ENCODE measurements at places on chromosomes 5 and 9.

- no peak for DNase-seq
Measured at GRCh38 chr9:83342731-83343130, 195.5 kb downstream of the FRMD3 start.

DNA sequence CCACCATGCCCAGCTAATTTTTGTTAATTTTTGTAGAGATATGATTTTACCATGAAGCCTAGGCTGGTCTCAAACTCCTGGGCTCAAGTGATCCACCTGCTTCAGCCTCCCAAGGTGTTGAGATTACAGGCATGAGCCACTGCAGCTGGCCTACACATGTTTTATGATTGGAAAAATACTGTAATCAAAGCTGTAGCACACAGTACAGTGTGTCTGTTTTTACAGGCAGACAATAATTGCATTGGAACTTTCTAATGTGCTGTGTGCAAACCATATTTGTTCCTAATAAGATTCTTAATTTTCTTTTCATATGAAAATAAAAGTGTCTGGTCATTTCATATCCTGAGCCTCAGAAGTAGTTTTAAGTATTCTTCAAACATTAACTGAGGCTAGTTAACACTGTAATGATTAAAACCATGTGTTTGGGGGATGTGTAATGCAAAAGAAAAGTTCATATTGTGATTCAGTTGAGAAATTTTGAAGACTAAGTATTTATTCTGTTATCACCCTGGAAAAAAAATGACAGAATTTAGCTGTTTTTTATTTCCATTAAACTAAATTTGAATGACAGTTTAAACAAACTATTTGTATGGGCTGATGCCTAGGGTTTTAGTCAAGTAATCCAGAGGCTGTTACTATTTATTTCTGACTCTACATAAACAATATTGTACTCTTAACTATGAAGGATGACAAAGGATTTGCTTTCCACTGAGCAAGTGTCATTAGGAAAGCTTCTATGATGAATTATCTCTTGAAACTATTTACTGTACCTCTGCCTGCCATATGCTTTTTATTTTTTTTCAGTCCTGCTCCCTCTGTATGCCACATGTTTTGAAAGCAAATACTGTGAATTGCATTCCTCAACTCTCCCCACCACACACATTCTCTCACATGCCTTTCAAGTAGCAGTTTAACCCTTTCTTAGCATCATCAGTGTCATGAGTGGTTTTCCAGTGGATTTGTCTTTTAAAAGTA is 111.5 kb downstream of the MTREX start:
- no peak for DNase-seq

DNA sequence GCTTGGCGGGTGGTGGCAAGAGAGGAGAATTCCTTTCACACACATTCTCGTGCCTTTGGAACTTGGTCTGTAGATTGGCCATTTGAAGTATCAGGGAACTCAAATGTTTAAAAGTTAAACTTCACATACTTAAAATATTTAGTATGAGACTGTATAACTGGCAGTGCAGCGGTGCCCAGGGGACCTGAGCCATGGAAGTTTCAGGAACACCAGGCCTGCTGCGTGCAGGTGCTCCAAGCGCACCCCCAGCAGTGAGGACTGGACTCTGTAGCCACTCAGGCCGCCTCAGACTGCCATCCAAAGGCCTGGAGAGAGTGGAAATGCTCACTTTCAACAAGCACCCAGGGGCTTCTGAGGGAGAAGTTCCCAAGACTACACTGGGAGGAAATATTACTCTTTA is 273.5 kb upstream of the IRX2 start:
- DNase-seq, result no peak

GRCh38 chr5:99191206-99191745 is 262.5 kb upstream of the CHD1 start:
- DNase-seq, result no peak

DNA sequence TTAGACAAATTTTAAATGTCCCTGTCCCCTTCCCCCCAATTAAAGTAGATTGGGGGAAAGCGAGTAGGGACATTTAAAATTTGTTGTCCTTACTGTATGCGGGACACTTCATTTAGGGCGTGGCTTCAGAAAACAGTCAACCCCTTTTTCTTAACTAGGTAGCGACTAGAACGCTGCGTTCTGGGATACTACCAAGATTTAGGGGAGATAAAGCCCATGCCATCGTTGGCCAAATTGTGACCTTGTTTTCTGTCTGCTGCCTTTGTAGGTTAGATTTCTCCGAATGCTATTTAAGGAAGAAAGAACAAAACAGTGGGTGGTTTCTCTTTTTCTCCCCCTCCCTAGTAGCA is 1.2 kb downstream of the CKS2 start:
- DNase-seq, result peak; percentile 34

DNA sequence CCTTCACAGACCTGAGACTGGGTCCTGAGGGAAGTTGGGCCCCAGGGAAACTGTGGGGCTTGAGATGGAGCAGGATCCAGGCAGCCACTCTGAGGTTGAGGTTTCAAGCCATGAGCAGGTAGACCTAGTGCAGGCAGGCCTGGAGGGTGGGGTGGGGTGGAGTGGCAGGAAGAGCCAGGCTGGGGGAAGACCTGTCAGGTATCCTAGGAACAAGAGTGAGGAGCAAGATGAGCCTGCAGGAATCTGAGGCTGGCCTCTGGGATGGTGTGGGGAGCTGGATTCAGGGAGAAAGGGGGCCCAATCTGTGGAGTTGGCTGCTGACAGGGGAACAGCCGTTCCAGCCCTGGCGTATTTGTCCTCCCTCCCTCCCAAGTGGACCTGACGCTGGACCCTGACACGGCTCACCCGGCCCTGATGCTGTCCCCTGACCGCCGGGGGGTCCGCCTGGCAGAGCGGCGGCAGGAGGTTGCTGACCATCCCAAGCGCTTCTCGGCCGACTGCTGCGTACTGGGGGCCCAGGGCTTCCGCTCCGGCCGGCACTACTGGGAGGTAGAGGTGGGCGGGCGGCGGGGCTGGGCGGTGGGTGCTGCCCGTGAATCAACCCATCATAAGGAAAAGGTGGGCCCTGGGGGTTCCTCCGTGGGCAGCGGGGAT is 9.8 kb downstream of the RACK1 start:
- DNase-seq, result no peak

GRCh38 chr5:302966-303365 is 18.5 kb upstream of the AHRR start:
- DNase-seq, result no peak

GRCh38 chr9:112020680-112021596 is 124.3 kb downstream of the UGCG start:
- DNase-seq, result no peak

GRCh38 chr5:143938230-143938629 is 126.3 kb downstream of the HMHB1 start:
- no peak for DNase-seq

GRCh38 chr5:171498166-171498565 is 78.7 kb downstream of the FGF18 start:
- no peak for DNase-seq

DNA sequence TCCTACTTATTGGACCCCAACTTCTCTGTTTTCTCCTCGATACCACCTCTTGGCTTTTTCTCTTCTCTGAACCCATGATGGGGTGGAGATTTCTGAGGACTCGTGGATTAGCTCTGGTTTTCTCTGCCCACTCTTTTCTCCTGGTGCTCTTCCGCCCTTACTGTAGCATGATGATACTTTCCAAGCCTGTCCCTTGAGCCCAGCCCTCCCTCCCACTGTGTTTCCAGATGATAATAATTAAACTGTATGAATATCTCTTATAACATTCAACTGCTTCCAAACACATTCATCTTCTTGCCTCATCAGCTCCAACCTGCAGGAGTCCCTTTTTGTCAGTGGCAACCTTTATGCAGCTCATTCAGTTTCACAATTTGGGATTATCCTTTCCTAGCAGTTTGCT is 494.2 kb upstream of the KLF4 start:
- DNase-seq, result no peak

DNA sequence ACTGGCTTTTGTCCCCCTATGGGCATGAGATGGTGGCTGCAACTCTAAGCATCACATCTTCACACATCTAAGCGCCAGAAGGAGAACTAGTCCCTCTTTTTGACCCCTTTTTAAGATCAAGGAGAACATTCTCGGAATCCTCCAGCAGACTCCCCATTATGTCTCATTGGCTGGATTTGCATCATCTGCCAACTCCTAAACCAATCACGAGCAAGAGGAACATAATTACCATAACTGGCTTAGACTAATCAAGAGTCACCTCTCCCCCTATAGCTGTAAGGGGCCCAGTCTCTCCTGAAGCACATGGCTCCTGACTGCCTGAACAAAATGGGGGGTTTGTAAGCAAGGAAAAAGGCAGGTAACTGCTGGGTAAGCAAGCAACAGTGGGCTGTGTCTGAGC is 68.5 kb upstream of the IQGAP2 start:
- DNase-seq, result no peak

DNA sequence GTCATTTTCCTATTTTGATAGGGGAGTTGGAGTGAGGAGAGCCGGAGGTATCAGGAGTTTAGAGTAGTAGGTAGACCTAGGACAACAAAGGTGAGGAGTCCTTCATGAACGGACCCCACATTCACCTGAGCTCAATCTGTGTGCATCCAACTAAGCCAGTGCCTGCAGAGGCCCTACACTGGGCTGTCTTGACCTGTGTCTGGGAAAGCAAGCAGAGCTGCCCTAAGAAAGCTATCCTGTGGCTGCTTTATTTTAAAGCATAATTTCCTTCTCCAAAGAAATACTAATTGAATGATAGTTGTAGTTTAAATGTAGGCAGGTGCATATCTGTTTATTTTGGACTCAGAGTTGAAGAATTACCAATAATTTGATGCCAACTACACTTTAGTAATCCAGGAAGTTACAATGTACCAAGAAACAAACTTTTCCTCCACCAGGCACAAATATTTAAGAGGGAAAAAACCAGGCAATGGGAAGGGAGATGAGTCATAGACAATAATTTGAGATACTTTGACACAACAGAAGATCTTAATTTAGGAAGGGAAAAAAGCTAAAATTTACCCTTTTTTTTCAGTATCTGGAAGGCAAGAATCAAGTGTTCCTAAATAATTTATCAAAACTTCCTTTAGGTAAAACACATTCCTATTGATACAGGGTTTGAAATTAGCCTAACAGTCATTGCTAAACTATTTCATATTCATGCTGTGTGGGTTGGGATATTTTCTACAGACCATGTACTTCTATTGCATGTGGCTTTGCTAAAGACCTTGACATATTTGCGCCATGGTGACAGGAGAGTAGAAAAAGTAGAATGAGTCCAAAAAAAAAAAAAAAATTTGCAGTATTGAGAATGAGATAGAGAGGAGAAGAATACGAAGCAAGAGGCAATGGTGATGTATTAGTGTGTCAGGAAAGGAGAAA is 376.6 kb upstream of the TUSC1 start:
- DNase-seq, result no peak

DNA sequence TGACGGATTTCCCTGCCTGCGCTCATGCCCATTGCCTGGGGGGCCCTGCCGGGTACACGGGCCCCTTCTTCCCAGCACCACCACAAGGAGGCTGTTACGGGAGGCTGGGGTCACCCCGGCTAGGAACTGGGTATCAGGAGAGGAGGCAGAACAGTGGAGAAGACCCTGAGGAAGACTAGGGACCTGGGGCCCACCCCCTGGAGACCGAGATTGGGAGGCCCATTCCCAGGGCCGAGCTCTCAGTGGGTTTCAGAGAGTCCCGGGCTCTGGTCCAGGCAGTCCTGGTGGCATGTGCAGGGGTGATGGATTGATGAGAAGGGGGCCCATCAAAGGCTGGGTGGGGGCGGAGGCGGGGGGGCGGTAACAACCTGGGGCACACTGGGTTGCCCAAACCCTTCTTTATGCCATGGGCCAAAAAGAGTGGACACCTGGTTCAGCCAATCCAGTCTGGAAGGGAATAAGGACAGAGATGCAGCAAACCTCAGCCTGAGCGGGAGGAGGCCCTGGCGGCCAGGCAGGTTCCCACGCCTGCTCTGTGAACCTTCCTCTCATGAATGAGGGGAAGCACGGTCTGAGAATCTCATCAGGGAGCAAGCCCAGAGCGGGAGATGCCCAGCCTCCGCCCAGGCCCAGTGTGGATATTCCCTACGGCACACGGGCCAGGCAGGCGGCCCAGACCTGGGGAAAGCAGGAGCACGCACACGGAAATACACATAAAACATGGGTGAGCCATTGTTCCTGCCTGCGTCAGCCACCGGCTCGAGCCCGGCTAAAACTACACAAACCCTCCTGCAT is 785 bp upstream of the P4HA2 start:
- no peak for DNase-seq

- DNase-seq, result no peak
Measured at GRCh38 chr5:91484662-91485061, 101.5 kb upstream of the ARRDC3 start.

DNA sequence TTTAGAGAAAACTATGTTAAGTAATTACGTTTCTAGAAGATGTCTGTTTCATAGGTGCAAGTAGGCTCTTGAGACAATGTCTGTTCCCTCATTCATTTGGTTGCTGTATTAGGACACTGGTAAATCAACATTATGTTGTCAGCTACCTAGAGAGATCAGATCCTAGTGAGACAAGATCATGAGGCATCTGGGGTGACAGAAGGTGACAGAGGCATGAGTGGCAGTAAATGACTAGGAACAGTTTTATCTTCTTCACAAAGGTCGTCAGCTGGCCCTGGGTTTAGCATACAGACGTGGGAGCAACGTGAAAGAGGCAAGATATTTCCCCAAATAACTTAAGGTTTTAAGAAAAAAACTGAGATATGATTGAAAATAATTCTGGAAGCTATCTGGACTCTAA is 1926.3 kb upstream of the WWC1 start:
- DNase-seq, result no peak

DNA sequence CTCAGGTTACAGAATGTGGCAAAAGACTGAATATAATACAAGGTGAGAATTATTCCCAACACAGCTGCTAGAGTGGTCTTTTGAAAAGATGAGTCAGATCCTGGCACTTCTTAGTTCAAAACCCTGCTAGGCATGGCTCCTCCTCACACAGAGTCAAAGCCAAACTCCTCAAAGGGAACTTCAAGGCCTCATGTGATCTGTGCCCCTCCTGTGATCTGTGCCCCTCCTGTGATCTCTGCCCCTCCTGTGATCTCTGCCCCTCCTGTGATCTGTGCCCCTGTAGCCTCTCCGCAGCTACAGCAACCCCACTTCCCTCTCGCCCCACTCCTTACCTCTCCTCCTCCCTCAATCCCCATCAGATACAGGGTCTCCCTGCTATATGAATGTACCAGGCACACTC is 525.5 kb upstream of the CCNG1 start:
- no peak for DNase-seq

DNA sequence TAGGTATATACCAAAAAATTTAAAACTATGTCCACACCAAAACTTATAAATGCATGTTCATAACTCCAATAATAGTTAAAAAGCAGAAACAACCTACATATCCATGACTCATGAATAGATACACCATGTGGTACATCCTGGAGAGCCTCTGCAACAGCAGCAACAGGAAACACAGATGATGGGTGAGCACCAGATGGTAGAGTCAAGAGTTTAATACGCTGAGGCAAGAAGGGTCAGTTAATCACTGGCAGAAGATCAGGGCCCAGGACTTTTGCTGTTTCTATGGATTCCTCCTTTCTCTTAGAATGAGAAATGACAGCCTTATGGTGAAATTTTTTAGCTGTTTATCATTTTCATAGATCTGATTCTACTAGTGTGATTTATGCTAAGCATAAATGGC is 351.8 kb upstream of the ADAMTSL1 start:
- DNase-seq, result no peak

- no peak for DNase-seq
Measured at GRCh38 chr9:110283751-110284150, 27.4 kb upstream of the TXN start.

GRCh38 chr5:64161420-64161819 is 4.2 kb upstream of the RNF180 start:
- no peak for DNase-seq

GRCh38 chr9:121326130-121326838 is 43.8 kb downstream of the STOM start:
- no peak for DNase-seq

- DNase-seq, result no peak
Measured at GRCh38 chr5:93726595-93726994, 14.8 kb downstream of the POU5F2 start.

GRCh38 chr9:137372693-137373610 is 50.0 kb downstream of the EXD3 start:
- DNase-seq, result no peak
